ENCODE measurements at places on chromosomes 3 and 15. TPM values are rescaled to one million over a fixed set of nuclear protein-coding genes. Genes with fewer than 3 reads are reported as not detected.

C3orf33 gene
- polyA plus RNA-seq: 2.1 TPM

PRTG gene
- not detected for polyA plus RNA-seq

SNX33 gene
- 0.05 TPM for polyA plus RNA-seq

C3orf49 gene
- not detected for polyA plus RNA-seq

ACP3 gene
- polyA plus RNA-seq: 0.28 TPM

KCNH8 gene
- 1.9 TPM for polyA plus RNA-seq

UQCRC1 gene
- polyA plus RNA-seq: 147 TPM

RCCD1 gene
- polyA plus RNA-seq: 6.0 TPM

LTF gene
- not detected for polyA plus RNA-seq

GOLGA6L10 gene
- polyA plus RNA-seq: 0.19 TPM

SENP7 gene
- 6.1 TPM for polyA plus RNA-seq

LSM3 gene
- polyA plus RNA-seq: 25.3 TPM

POLG gene
- polyA plus RNA-seq: 46.5 TPM

KNG1 gene
- not detected for polyA plus RNA-seq

TGM4 gene
- polyA plus RNA-seq: 0.06 TPM

TEX55 gene
- polyA plus RNA-seq: not detected

SLC12A8 gene
- polyA plus RNA-seq: not detected

RBSN gene
- 18.2 TPM for polyA plus RNA-seq

SCN11A gene
- polyA plus RNA-seq: not detected

ROPN1B gene
- polyA plus RNA-seq: not detected

CLDN1 gene
- polyA plus RNA-seq: not detected

CHL1 gene
- 4.1 TPM for polyA plus RNA-seq

HTR3E gene
- not detected for polyA plus RNA-seq

CCK gene
- not detected for polyA plus RNA-seq

UTS2B gene
- 4.2 TPM for polyA plus RNA-seq

SERINC4 gene
- polyA plus RNA-seq: 1.1 TPM

KLHL40 gene
- polyA plus RNA-seq: not detected

ZNF501 gene
- 2.0 TPM for polyA plus RNA-seq

PAK6 gene
- polyA plus RNA-seq: not detected

MYRIP gene
- polyA plus RNA-seq: 0.11 TPM

NPAP1 gene
- polyA plus RNA-seq: not detected

CHSY1 gene
- 1.1 TPM for polyA plus RNA-seq

GJD2 gene
- not detected for polyA plus RNA-seq

EIF4E3 gene
- polyA plus RNA-seq: 1.7 TPM

TPRG1 gene
- polyA plus RNA-seq: not detected

ADAMTS7 gene
- polyA plus RNA-seq: 0.04 TPM

CLPX gene
- polyA plus RNA-seq: 31.4 TPM

ISL2 gene
- 0.89 TPM for polyA plus RNA-seq

PFKFB4 gene
- polyA plus RNA-seq: 1.5 TPM

ESYT3 gene
- 0.05 TPM for polyA plus RNA-seq

ZPLD1 gene
- not detected for polyA plus RNA-seq

SCAP gene
- polyA plus RNA-seq: 38.7 TPM

SLC12A1 gene
- not detected for polyA plus RNA-seq

AHSG gene
- polyA plus RNA-seq: not detected

PAQR9 gene
- polyA plus RNA-seq: not detected

GHRL gene
- 1.5 TPM for polyA plus RNA-seq

KATNBL1 gene
- 51.6 TPM for polyA plus RNA-seq

MYL3 gene
- not detected for polyA plus RNA-seq

GCNT3 gene
- not detected for polyA plus RNA-seq
